ENCODE measurements at places on chromosomes 16 and 17. TPM values are rescaled to one million over a fixed set of nuclear protein-coding genes. Genes with fewer than 3 reads are reported as not detected.
A peak's percentile ranks its signal among the peaks of the same experiment; 100 is the strongest.

SLC35G6 gene
- total RNA-seq = not detected

NPTX1 gene
- total RNA-seq = 2.5 TPM

ENPP7 gene
- total RNA-seq = 0.14 TPM

TMIGD1 gene
- total RNA-seq = not detected

CDRT15 gene
- total RNA-seq = not detected

SAMD14 gene
- 0.19 TPM for total RNA-seq

CSNK1D gene
- total RNA-seq = 140 TPM

CD300LB gene
- total RNA-seq = not detected

CCL4L2 gene
- 4.0 TPM for total RNA-seq

- H3K4me3 ChIP-seq = peak within 1 kb of the TSS; percentile 88
- H3K4me1 ChIP-seq = peaks cover 33% of the 10 kb centered on the region
- DNase-seq = peak; percentile 70
- peaks cover 12% of the 10 kb centered on the region for H3K36me3 ChIP-seq
- H3K27me3 ChIP-seq = peaks cover 66% of the 10 kb centered on the region
Observed at GRCh38 chr16:67170168-67170948, at the start of gene NOL3. NOL3 (plus strand) TSS chr16:67170538.

DNA sequence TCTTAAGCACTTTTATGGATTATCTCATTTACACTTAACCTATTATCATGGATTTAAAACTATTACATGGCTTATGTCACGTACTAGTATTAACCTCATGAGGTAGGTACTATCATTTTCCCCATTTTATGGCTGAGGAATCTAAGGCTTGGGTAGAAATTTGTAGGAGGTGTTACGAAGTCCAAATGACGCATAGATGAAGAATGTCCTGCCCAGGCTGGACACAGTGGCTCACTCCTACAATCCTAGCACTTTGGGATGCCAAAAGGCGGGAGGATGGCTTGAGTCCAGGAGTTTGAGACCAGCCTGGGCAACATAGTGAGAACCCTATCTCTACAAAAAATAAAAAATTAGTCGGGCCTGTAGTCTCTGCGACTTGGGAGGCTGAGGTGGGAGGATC lies 4.8 kb upstream of the C1QL1 start:
- H3K36me3 ChIP-seq = no peaks in the 10 kb centered on the region
- peaks cover 68% of the 10 kb centered on the region for H3K27me3 ChIP-seq
- H3K27ac ChIP-seq = no peak overlapping the region
- DNase-seq = no peak
- peaks cover 12% of the 10 kb centered on the region for H3K4me1 ChIP-seq
- H3K4me3 ChIP-seq = no peak overlapping the region

- no peak for DNase-seq
- no peaks in the 10 kb centered on the region for H3K4me1 ChIP-seq
- no peak overlapping the region for H3K27ac ChIP-seq
- no peaks in the 10 kb centered on the region for H3K27me3 ChIP-seq
Observed at GRCh38 chr16:31496670-31497069, 11.5 kb downstream of the RUSF1 start.

DNA sequence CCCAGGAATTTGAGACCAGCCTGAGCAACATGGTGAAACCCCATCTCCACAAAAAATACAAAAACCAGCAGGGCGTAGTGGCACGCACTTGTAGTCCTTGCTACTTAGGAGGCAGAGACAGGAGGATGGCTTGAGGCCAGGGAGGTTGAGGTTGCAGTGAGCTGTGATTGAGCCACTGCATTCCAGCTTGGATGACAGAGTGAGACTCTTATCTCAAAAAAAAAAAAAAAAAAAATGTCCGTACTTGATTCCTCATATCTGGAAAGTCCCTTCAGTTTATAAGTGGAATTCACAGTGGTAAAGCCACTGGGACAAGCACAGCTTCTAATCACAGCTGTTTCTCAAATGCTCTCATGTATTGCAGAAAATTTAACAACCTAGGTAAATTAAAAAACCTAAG lies 78.6 kb upstream of the CREBBP start:
- H3K4me1 ChIP-seq = peaks cover 18% of the 10 kb centered on the region
- no peak overlapping the region for H3K27ac ChIP-seq
- H3K27me3 ChIP-seq = peaks cover 34% of the 10 kb centered on the region
- peaks cover 2% of the 10 kb centered on the region for H3K36me3 ChIP-seq
- DNase-seq = no peak

DNA sequence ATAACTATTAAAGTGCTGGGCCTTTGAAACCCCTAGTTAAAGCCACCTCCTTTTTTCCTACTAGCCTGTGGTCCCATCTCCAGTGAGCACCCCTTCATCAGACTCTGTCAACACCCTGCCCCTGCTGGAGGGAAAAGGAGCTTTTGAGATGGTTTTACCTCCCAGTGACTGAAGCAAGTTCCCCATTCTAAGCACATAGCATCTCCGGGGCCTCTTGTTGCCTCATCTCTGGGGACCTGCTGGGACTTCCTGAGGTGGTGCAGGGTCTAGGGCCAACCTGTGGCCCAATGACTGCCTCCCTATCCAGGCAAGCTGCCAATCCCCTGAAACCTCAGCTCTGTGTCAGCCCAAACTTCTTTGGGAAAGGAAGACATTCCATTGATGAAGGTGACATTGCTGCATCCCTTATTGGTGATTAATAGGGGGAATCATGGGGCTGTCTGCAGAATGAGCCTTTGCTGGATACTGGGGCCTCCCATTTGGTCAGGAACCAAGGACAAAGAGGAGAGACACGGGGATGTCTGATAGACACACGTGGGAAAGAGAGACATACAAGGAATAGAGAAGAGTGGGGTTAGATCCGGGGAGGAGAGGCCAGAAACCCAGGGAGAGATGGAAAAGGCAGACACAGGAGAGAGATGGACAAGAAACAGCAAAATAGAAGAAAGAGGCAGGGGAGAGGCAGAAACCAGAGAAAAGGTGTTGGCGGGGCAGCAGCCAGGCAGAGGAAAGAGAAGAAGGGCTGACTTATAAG lies 2.4 kb downstream of the C1QL1 start:
- H3K36me3 ChIP-seq = no peaks in the 10 kb centered on the region
- H3K4me1 ChIP-seq = peaks cover 13% of the 10 kb centered on the region
- DNase-seq = no peak
- H3K27ac ChIP-seq = no peak overlapping the region

DNA sequence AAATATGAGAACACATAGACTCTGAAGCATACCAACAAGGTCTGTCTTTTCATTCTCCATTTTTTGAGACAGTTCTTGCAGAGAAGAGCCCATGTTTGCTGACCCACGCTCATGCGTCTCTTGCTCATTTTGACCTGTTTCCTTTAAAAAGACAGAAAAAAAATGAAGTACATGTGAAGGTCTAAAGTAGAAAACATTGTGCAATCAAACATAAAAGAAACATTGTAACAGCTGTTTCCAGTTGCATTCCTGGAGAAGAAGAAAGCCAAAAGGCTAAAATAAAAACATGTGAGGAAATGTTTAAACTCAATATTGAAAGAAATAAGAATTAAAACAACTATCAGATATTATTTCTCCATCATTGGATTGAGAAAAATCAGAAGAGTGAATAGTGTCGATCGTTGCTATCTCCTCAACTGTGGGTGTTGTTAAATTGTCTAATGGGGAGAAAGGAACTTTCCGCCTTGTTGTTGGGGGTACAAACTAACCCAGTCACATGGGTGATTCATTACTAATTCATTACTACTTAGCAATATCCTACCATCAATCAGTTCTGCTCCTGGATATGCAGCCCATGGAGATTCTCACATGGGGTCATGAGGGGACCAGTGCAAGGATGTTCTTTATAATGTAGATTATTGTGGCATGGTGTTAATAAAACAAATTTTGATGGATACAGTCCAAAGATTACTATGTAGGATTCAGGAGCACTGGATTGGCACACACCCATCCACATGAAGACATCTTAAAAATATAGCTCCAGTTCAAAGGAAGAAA lies 9.5 kb downstream of the ABCA9 start:
- peaks cover 4% of the 10 kb centered on the region for H3K4me1 ChIP-seq
- no peaks in the 10 kb centered on the region for H3K36me3 ChIP-seq
- H3K27me3 ChIP-seq = peaks cover 3% of the 10 kb centered on the region
- no peak for DNase-seq
- H3K27ac ChIP-seq = no peak overlapping the region

DNA sequence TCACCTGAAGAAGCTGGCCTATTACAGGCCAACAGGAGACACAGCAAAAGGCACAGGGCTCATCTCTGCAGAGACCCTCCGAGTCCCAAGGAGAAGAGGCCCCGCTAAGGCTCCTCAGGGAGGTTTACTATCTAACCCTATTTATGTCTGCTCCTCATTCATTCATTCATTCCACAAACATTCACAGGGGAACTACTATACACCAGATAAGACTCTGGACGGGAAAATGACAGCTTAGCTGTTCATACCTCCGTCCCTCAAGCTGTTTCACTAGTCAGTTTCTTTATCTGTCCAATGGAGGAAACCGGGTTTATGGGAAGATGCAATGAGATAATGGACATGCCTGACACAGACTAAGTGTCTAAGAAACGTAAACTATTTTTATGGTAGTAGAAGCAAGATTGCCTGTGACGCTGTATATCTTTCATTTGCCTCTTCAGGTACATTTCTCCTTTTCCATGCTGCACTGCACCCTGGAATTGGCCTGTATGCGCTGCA lies 62.1 kb downstream of the SRL start:
- H3K36me3 ChIP-seq = no peaks in the 10 kb centered on the region

- H3K27ac ChIP-seq = no peak overlapping the region
- no peak overlapping the region for H3K4me3 ChIP-seq
- no peak for DNase-seq
- H3K27me3 ChIP-seq = no peaks in the 10 kb centered on the region
Observed at GRCh38 chr17:81558941-81559806, 7.0 kb upstream of the FAAP100 start.

GRCh38 chr17:40068129-40068581 lies 5.4 kb downstream of the THRA start:
- H3K27me3 ChIP-seq = peaks cover 12% of the 10 kb centered on the region
- H3K4me1 ChIP-seq = peaks cover 48% of the 10 kb centered on the region
- H3K36me3 ChIP-seq = no peaks in the 10 kb centered on the region
- peak overlapping the region; percentile 85 for H3K4me3 ChIP-seq

- peaks cover 15% of the 10 kb centered on the region for H3K36me3 ChIP-seq
- H3K4me3 ChIP-seq = no peak overlapping the region
- no peaks in the 10 kb centered on the region for H3K27me3 ChIP-seq
Observed at GRCh38 chr16:69321080-69321479, 9.3 kb downstream of the PDF start.

DNA sequence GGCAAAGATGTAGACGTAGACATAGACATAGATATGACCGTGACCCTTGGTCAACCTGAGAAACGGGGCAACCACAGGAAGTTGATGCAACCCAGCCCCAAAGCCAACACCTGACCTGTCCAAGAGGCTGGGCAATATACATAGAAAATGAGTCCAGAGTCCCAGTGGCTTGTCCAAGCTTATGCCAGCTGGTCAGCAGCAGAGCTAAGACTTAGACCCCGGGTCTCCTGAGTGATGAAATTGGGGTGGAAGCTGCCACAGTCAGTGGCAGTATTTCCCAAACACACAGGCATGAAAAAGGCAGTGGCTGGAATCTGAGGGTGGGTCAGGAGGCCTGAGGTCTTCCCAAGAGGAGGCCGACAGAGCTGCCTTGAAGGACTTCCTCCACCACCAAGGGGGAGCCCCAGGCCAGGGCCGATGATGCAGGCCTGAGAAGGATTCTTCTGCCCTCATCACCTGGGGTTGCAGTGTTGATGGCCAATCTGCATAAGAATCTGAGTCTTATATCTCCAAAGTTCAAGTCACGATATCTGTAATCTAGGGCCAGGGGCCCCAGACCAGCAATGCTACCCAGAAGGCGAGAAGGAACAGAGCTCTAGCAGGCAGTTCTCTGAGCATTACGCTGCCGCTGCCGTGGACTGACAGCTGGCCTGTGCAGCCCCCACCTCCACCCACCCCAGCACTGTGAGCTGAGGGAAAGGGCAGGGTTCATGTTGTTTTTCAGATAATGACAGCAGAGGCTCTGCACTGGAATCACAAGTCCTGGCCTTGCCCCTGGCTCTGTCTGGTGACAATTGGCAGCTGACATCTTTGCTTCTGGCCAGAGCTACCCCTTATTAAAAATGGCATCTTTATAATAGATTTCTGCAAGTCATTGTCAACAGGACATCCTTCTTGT lies 72.7 kb downstream of the GNAO1 start:
- H3K27ac ChIP-seq = no peak overlapping the region
- DNase-seq = no peak
- H3K4me3 ChIP-seq = no peak overlapping the region
- no peaks in the 10 kb centered on the region for H3K36me3 ChIP-seq
- H3K27me3 ChIP-seq = no peaks in the 10 kb centered on the region

DNA sequence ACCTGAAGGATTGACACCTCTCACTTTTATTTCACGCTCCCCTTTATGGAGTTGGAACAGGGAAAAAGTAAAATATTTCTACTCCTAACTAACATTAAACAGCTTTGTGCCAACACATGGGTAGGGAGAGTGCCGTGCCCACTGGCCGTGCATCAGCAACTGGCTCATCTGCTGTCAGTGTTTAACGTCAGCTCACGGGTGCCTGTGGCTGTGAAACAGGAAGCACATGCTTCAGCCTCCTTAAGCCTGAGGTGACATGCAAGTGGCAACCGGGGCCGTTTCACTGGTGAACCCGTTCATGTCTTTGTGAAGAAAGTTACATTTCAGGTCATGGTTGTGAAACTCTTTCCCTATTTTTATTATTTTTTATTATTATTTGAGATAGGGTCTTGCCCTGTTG lies 3.2 kb downstream of the SPG7 start:
- H3K36me3 ChIP-seq = peaks cover 14% of the 10 kb centered on the region
- no peak overlapping the region for H3K27ac ChIP-seq
- no peak for DNase-seq
- no peaks in the 10 kb centered on the region for H3K27me3 ChIP-seq

GRCh38 chr17:48909783-48910182 lies 1.6 kb downstream of the UBE2Z start:
- H3K36me3 ChIP-seq = peaks cover 34% of the 10 kb centered on the region
- peak overlapping the region; percentile 92 for H3K4me3 ChIP-seq
- H3K27me3 ChIP-seq = no peaks in the 10 kb centered on the region
- H3K4me1 ChIP-seq = peaks cover 50% of the 10 kb centered on the region
- H3K27ac ChIP-seq = peak overlapping the region; percentile 39
- no peak for DNase-seq

- H3K4me3 ChIP-seq = no peak overlapping the region
- no peak for DNase-seq
- no peaks in the 10 kb centered on the region for H3K36me3 ChIP-seq
- no peaks in the 10 kb centered on the region for H3K4me1 ChIP-seq
- H3K27me3 ChIP-seq = peaks cover 5% of the 10 kb centered on the region
Observed at GRCh38 chr17:27362909-27363308, 69.0 kb downstream of the WSB1 start.

- no peak overlapping the region for H3K27ac ChIP-seq
- DNase-seq = peak; percentile 63
- H3K4me3 ChIP-seq = no peak overlapping the region
- peaks cover 38% of the 10 kb centered on the region for H3K4me1 ChIP-seq
- no peaks in the 10 kb centered on the region for H3K27me3 ChIP-seq
Observed at GRCh38 chr16:20849589-20850390, 43.5 kb downstream of the REXO5 start.

- H3K4me3 ChIP-seq = no peak overlapping the region
- H3K27me3 ChIP-seq = peaks cover 53% of the 10 kb centered on the region
- H3K4me1 ChIP-seq = peaks cover 4% of the 10 kb centered on the region
Observed at GRCh38 chr17:79741751-79742588, 11.2 kb downstream of the ENPP7 start.

- peaks cover 1% of the 10 kb centered on the region for H3K36me3 ChIP-seq
- peaks cover 40% of the 10 kb centered on the region for H3K27me3 ChIP-seq
- H3K4me1 ChIP-seq = peaks cover 24% of the 10 kb centered on the region
- no peak for DNase-seq
- peak overlapping the region; percentile 79 for H3K27ac ChIP-seq
- peak overlapping the region; percentile 88 for H3K4me3 ChIP-seq
Observed at GRCh38 chr17:42182927-42183734, 2.1 kb downstream of the HCRT start.

- H3K4me1 ChIP-seq = peaks cover under 1% of the 10 kb centered on the region
- no peak overlapping the region for H3K4me3 ChIP-seq
Observed at GRCh38 chr17:10055262-10055975, 143.0 kb downstream of the GAS7 start.

- H3K4me1 ChIP-seq = no peaks in the 10 kb centered on the region
- no peaks in the 10 kb centered on the region for H3K27me3 ChIP-seq
- no peak for DNase-seq
- H3K27ac ChIP-seq = no peak overlapping the region
Observed at GRCh38 chr16:65372171-65372570, 250.3 kb upstream of the CDH11 start.
